ENCODE measurements at places on chromosomes 16 and 17.

GRCh38 chr16:2777903-2778629, 986 bp upstream of the ELOB start:
- peak; percentile 15 for DNase-seq

GRCh38 chr17:73351764-73352163, 40.0 kb upstream of the CDC42EP4 start:
- no peak for DNase-seq

GRCh38 chr16:87461466-87461991, 31.3 kb downstream of the ZCCHC14 start:
- DNase-seq: no peak

GRCh38 chr17:27860971-27861664, 32.0 kb downstream of the LYRM9 start:
- no peak for DNase-seq

DNA sequence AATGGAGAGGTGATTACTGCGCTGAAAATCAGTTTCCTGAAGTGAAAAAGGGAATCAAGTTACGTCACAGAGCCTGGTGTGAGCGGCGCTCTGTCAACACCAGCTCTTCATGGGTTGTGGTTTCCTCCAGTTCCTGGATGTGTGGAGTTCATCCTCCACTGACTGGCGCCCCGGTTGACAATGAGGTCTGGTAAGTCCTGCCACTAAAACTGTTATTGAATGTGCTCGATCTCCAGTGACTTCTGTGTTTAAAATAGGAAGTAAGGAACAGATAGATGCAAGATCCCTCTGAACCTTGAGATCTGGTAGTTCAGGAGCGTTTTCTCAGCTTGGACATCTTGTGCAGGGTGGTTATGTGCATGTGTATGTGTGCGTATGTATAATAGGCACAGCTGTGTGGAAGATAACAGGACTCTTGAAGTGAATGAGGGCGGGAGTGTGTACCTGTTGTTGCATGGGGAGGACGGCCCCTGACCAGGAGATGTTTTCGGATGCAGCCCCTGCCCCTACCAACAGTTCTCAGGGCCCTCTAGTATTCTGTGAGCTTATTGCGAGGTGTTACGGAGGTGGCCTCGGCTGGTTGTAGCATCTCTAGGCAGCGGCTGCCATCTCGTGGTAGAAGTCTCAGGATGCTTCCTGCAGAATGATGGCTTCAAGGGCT, 22.0 kb upstream of the GOT2 start:
- peak; percentile 89 for DNase-seq

DNA sequence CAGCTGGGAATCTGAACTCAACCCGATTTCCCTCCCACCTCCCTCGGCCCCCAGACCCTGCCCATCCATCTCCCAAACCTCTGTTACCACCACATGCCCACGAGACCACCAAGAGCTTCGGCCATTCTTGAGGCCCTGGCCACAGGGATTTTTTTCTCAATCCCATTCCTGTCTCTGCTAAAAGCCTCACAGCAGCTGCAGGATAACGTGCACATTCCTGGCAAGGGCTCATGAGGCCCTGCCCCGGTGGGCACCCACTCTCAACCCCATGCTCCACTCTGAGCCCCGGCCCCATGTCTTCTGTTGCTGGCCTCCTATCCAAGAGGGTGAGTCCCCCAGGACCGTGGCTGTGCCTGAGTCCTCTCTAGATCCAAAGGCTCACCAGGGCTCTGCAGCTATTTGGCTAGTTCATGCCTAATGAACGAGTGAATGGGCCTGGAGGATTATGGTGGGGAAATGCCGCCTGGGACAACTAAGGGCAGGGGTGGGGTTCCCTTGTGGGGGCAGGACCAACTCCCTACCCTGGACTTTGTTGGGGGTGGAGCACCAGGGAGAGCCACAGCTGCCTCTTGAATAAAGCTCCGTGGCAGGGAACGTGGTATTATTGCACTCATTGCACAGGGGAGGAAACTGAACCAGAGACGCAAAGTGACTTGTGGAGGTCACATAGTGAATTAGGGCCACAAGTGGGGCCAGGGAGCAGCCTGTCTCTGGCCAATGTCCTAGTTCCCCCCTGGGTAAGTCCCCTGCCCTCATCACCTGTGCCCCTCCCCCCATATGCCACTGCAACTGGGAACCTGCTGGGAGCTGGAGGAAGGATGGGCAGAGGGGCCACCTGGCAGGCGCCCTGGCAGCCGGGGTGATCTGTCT, 113.8 kb upstream of the SMURF2 start:
- DNase-seq: no peak

DNA sequence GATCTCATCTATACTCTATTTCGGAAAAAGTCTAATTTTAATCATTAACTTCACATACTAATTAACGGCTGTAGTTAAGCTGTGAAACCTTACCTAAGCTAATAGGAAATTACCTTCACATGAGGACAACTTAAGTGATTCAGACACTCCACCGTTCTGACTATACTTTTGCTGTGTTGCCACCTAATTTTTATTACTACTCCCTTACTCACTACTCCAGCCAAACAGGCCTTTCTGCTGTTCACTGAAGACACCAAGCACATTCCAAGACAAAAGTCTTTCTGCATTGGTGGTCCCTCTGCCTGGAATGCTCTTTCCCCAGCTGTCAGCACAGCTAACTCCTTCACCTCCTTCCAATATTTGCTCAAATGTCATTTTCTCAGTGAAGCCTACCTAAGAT, 1.3 kb downstream of the CMTR2 start:
- DNase-seq: no peak

DNA sequence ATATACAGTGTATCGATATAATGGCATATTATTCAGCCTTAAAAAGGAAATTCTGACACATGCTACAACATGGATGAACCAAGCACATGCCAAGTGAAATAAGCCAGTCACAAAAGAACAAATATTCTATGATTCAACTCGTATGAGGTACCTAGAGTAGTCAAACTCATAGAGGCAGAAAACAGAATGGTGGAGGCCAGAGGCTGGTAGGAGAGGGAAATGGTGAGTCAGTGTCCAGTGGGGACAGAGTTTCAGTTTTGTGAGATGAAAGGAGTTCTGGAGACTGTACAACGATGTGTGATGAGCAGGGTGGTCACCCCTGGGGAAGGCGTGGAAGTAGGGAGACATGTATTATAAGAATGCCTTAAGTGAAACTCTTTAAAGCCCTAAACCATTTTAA, 39.9 kb downstream of the RNF157 start:
- DNase-seq: no peak

DNA sequence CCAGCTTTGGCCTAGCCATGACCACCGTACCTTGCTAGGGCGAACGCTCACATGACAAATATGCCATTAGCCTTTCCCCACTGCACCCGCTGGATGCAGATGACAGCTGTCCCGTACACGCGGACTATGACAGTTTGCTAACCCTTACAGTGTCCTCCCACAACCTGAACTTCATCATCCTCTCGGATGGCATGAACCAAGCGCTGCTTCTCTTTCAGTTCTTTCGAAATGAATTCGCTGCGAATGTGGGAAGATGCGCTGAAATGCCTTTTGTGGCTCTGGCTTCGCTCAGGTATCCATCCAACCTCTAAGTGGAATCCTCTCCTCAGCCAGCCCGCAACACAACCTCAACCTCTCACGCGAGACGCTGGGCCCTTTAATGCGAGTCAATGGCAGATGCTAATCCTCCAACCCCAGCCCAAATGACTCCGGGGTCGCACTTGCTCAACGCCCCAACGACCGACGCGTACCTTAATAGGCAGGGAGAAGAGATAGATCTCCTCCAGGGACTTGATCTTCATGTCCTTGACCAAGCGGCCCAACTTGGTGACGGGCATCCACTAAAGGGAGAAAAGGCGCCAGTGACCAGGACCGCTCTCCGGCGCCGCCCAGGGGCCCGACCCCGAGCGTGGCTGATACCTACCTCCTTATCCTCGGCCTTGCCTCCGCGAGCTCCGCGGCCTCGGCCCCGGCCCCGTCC, 670 bp downstream of the RPS2 start:
- DNase-seq: peak; percentile 59

GRCh38 chr16:26816266-26816665, 250.5 kb upstream of the C16orf82 start:
- no peak for DNase-seq

- no peak for DNase-seq
These were observed 58.5 kb downstream of the TNFRSF13B start for GRCh38 chr17:16913463-16913862.

GRCh38 chr16:68236137-68236825, 354 bp upstream of the ESRP2 start:
- no peak for DNase-seq

DNA sequence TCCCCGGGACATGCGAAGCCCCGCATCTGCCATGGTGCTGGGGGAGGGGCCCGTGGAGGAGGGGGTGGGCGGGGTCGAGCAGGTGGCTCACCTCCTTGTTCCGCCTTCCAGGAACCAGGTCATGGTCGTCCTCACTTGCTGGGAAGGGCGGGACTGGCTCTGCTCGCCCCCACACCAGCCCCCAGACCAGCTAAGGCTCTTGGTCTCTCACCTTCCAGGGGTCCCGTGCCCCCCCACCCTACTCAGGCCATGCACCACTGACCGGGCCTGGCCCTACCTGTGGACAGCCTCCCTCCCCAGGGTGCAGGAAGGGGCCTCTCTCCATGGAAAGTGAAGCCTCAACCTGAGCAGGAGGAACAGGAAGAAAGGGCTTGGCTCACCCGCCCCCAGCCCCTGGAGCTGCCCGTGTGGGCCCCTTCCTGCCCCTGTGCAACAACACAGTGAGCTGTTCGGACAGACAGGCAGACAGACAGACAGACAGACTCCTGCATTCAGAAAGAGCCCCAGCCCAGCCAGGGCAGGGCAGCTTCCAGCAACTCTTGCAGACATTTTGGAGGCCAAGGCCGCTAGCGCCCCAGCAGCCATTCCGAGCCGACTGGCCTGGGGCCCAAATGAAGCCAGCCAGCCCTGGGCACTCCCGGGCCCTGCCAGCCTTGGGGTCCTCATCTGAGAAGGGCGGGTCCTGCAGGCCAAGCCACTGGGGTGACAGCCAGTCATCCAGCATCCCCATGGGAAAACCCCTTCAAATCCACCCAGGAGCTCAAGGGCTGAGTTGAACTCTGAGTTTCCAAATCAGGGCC, 8.1 kb upstream of the KREMEN2 start:
- no peak for DNase-seq

GRCh38 chr16:50282010-50282538, 15.7 kb downstream of the ADCY7 start:
- peak; percentile 27 for DNase-seq

DNA sequence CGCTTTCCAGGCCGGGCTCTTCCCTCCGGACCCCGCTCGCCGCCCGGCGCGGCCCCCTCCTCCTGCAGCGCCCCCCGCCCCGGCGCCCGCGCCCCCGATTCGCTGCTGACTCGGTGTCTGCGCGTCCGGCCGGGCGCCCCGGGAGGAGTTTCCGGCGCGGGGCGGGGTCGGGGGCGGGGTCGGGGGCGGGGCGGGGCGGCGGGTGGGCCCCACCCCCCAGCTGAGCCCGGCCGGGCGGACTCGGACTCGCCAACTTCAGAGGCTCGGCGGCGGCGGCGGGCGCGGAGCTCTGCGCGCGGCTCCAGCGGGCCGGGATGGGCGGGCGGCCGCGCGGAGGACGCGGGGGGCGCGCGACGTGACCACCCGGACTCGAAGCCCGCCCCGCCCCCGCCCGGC, at the start of gene METRNL:
Gene METRNL, plus strand, starts transcription at position 258 of the 396 bp plus-strand sequence. CDS start 207 bp downstream, outside the sequence.
- peak; percentile 90 for DNase-seq

GRCh38 chr16:57882792-57883191, 80.5 kb upstream of the KIFC3 start:
- no peak for DNase-seq

DNA sequence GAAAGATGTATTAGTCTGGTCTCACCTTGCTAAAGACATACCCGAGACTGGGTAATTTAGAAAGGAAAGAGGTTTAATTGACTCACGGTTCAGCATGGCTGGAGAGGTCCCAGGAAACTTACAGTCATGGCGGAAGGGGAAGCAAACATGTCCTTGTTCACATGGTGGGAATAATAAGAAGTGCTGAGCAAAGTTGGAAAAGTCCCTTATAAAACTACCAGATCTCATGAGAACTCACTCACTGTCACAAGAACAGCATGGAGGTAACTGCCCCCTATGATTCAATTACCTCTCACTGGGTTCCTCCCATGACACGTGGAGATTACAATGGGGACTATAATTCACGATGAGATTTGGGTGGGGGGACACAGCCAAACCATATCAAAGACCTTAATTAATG, 53.3 kb downstream of the BCL7C start:
- DNase-seq: no peak

DNA sequence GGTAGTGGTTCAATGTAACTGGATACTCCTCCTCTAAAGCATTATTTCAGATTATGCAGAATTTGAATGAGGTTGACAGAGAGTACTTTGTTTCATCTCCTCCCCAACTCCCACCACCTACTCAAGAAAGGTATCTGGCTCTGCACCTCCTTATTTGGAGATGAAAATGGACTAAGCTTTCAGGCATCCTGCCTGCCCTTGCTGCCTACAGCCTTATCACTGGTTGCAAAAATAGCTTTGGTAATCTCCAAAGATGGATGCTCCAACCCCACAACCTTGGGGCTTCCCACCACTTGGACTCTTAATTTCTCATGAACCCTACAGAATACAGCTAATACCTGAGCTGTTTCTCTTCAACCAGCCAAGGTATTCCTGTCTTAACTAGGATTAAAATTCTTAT, 45.3 kb upstream of the CORO6 start:
- DNase-seq: no peak

DNA sequence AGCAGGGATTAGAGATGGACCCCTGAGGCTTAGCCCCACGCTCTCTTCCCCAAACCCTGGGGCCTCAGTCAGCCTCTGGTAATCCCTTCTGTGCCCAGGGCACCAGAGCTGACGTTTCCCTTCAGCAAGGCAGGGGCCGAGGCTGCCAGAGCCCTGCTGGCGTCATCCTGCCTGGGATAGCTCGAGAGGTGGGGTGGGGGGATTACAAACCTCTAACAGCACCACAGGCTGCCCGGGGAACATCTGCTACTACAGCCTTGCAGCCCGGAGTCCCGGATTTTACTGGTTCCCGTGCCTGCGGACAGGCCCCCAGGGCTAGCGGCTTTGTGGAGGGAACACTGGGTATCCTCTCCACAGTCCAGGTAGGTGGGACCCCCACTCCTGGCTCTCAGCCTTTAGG, at the start of gene AANAT:
Gene AANAT, plus strand, starts transcription at position 238 of the 400 bp plus-strand sequence. CDS start 1,144 bp downstream, outside the sequence.
- no peak for DNase-seq

DNA sequence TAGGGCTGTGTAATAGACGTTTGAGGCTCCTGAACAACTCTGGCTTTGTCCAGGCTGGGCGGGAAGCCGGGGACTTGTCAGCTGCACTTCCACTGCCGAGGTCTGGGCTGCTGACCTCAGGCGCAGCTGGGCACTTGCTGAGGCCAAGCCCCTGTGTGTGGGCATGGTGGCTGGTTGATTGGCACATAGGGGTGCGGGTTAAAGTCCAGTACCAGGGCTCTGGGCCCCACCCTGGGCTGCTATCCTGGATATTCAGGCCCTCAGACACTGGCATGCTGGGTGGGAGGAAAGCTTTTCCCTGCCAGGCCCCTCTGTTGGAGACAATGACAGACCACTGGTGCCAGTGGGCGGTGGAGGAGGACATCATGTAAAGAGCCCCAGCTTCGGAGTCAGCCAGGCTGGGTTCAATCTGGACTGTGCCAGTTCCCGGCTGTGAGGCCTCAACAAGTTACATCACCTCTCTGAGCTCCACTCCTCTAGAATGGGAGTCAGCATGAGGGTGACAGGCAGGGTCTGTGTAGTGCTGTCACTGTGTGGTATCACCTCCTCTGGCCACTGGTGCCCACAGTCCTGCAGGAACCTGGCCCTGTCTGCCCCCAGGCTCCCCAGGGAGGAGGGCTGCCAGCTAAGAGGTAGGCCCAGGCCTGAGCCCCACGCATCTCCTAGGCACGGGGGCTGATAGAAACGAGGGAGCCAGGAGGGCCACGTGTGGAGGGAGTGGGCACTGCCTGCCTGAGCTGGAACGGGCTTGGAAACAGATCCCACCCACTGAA, 42.5 kb downstream of the PSME3IP1 start:
- DNase-seq: peak; percentile 99

Measured in posterior cingulate gyrus (tissue), 11 donors.